A172 (cell line): ENCODE measurements at places on chromosomes 4 and X.

GRCh38 chr4:86223472-86223871 lies 136.4 kb downstream of the MAPK10 start:
- DNase-seq = peak; percentile 27

DNA sequence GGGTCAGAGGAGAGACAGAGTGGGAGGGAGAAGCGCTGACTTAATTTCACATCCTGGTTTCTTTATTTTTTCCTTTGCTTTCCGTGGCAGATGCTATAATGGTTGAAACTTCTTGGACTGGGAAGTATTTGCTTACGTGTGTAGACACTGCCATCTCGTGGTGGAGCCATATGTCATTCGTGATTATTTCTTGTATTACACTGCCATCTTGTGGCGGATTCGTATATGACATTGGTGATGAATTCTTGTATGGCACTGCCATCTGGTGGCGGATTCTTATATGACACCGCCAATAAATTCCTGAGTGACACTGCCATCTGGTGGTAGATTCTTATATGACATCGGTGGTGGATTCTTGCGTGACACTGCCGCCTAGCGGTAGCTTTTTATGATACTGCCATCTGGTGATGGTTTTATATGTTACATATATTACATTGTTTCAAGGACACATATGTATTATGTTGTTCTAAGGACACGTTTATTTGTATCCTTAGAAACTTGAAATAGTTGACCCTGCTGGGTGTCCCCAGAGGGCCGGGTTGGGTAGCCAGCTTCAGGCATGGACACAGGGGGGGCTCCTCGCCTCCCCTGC lies 37.3 kb upstream of the CLCN4 start:
- DNase-seq = peak; percentile 81

DNA sequence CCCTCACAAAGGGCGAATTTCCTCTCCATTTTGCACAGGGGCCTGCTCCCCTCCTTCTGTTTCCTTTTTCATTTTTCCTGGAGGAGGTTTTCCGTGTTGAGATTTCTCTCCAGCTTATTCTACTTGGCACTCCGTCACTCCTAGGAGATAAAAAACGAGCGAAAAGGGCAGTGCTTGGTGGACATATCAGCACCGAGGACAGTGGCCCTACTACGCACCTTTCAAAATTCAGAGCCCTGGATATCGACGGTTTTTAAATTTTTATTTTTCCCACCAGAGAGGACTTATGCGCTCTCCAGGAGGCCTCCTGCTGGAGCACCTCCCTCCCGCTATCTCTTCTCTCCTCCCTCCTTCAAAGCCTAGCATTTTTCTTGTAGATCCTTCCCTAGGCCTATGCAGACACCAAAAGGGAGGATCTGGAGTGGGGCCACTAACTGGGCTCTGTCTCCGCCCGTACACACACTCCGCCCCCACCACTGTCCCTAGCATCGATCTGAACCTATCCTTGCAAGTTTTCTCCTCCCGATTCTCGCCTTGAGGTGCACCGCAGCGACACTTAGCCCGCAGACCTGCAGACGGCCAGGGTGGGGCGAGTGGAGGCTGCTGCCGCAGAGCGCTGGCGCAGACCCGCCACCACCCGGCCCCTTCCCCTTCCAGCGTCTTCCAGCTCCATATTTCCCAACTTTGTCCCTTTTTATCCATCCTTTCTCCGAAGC lies 8.5 kb upstream of the TCEAL9 start:
- DNase-seq = no peak

DNA sequence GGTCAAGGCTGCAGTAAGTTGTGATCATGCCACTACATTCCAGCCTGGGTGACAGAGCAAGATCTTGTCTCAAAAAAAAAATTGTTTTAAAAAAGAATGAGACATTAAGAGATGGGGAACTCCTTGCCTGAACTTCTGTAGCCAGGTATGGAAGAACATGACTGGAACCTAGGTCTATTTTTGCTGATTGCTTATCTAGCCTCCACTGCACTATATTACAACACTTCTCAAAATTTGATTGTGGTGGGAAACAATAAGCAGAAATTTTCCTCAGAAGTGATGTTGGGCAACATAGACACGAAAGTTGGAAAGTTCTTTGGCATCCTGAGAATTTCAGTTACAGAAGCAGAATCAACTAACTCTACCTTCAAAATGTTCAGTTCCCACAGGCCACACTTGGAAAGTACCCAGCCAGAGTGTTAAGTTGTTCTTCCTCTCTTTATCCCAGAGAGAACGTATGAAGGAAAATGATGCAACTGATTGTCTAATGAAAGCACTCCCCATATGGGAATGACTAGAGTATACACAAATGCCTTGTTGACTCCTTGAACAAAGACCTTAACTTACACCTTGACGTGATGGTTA lies 50.0 kb downstream of the LUZP4 start:
- no peak for DNase-seq

GRCh38 chr4:24742773-24743172 lies 52.6 kb upstream of the SOD3 start:
- no peak for DNase-seq

GRCh38 chr4:140777894-140778293 lies 21.7 kb upstream of the TBC1D9 start:
- DNase-seq = no peak

DNA sequence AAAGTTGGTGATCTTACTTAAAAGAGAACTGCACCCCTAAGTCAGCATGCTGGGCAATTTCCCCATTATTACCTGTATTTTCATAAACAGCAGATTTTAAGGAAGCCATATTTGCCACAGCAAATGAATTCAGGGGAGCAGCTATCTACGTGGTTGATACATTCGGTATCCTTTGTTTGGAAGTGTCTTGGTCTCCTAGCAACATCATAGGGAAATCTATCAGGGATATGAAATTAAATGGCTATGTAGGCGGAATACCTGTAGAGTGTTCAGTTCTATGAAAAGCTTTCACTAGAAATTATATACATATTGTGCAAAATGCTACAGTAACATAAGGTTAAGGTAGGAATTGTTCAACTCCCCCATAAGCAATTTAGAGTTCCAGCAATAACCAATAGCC lies 157.2 kb upstream of the EMCN start:
- no peak for DNase-seq

- DNase-seq = no peak
Observed at GRCh38 chr4:16875487-16875886, 23.0 kb downstream of the LDB2 start.

DNA sequence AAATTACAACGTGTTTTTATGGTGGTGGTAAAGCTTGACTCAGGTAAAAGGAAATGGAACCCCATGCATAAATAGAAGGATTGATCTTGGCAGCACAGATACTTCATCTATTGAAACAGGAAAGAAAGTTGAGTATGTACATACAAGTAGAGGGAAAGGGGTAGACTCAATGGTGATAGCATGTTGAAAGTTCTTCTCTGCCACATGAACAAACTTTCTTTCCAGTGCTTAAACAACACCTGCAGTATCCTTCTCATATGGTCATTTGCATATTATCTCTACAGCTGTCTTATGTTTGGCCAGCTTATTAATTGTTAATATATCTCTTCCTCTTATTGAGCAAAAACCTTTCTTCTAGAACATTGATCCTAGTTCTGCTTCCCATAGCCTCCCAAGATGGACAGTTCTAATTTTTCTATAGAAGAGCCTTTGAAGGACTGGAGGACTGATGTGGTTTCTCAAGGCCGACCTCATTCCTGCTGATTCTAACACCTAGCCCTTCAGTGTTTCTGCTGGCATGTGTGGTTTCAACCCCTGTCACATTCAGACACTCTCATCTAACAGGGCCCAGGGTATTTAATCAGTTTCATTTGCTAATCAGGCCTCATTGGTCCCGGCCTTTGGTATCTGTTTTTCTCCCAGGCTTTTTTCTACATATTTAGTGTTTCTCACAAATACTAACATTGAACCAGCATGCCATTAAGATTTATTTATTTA lies 108.1 kb upstream of the SPRY1 start:
- DNase-seq = no peak

- DNase-seq = peak; percentile 71
Observed at GRCh38 chr4:76546759-76547742, 112.0 kb downstream of the SHROOM3 start.

DNA sequence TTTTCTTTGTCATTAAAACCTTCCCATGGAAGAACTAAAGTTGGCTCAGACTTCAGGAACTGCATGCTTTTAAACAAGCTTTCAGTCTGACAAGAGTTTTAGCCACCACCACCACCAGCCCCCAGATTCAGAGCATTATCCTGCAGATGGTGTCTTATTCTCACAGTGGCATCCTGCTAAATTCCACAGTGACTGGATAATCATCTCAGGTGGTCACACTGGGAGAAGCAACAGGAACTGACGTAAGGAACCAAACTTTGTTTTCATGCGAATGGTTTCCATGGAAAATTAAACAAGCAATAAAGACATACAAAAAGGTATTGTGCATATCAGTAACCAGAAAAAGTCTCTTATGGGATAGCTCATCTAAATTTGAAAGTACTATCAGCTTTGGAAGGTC lies 370.7 kb downstream of the FBXW7 start:
- no peak for DNase-seq

DNA sequence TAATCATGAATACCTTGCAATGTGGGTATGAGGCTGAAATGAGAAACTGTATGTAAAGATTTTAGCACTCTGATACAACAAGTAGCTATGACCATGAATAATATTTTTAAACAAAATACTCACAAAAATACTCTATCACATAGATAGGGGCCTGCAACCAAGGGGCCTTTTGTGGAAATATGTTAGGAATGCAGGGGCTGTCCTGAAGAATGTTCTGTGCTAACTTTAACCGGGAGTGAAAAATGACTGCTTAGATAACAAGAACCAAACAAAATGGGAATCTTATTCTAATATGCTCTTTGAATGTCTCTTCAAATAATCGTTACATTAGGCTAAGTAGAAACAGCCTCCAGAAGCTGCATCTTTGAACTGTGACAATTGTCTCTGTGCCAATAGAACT lies 37.9 kb upstream of the GYPA start:
- DNase-seq = no peak

GRCh38 chr4:164701665-164702064 lies 52.3 kb upstream of the SMIM31 start:
- DNase-seq = no peak

- no peak for DNase-seq
Observed at GRCh38 chrX:14398725-14399124, 130.6 kb upstream of the GLRA2 start.

- no peak for DNase-seq
Observed at GRCh38 chr4:165763640-165764039, 109.4 kb upstream of the TLL1 start.

DNA sequence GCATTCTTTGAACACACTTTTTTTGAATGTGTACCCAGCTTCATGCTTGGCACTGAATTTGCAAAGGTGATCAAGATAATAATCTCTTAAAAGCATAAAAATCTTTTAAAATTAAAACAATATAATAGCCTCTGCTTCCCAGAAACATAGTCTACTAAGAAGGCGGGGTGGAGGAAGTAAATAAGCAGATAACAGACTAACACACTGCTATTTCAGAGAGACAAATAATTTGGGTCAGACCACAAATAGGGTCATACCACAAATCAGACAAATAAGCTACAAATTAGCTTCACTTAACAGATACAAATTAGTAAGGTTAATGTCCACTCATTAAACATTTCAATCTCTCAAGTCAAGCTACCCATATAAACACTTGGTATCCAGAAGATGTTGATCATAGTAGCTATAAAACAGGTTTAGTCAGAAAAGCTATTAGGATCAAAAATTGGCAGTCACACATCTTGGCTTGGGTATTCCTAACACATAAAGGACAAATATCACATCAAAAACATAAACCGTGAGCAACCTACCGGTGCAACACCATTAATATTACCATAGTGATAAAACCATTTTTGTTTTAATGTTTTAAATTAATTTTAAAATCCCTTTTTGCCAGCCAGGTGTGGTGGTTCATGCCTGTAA lies 47.3 kb downstream of the PPP3CA start:
- no peak for DNase-seq

DNA sequence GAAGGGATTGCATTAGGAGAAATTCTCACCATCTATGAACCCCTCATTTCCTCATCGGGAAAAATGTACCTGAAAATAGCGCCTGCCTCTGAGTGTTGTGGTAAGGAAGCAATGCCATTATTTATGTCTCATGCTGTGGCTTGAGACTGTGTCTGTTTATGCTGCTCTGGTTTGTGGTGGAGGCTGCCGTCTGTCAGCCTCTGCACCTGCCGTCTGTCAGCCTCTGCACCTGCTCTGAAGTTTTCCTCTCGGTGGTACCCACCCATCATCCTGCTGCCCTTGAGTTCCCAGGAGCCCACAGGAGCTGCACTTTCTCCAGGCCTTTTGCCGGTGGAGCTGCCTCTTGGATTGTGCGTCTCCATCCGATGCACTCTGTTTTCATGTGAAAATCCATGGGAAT lies 68.5 kb upstream of the PPP2R3B start:
- DNase-seq = no peak

- DNase-seq = no peak
Observed at GRCh38 chrX:155031657-155032056, 5.0 kb downstream of the FUNDC2 start.
